Activated CD4-positive, alpha-beta T cell treated with anti-CD3 and anti-CD28 coated beads for 4 hours (primary cell): ENCODE measurements at places on chromosomes 2 and 18.

DNA sequence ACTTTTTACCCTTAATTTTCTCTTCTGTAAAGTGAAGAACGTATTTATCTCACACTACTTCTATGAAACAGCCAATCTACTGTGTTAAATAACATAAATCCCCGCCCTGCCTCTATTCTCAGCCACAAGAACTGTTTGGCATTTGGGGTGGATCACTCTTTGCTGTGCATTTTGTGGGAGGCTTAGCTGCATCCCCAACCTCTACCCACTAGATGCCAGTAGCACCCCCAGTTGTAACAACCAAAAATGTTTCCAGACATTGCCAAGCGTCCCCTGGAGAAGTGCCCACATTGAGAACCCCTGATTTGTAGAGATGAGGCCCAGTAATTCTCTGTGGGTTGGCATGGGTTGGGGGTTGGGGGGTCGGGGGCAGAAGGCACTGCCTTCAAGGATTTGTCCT, 94.7 kb upstream of the BOD1L2 start:
- no peak for DNase-seq

- DNase-seq, result no peak
Observed at GRCh38 chr2:5685225-5685624, 7.0 kb upstream of the SOX11 start.

GRCh38 chr18:45962866-45963265, 4.3 kb downstream of the EPG5 start:
- DNase-seq, result no peak

DNA sequence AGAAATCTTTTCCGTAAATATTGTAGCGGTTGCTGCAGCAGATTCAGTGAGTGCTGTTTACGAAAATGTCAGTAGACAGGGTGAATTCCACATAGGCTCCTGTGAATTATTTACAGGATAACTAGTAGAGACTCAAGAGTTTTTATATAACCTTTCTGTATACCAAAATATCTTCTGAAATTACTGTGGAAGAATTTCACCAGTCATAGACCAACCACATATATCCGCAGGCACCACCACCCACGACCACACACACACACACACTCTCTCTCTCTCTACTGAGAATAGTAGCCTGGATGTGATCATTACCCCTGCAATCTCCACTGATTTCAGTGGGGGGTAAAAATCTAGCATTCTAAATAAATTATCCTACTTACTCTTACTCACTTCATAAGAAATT, 341.8 kb downstream of the RBM43 start:
- no peak for DNase-seq

DNA sequence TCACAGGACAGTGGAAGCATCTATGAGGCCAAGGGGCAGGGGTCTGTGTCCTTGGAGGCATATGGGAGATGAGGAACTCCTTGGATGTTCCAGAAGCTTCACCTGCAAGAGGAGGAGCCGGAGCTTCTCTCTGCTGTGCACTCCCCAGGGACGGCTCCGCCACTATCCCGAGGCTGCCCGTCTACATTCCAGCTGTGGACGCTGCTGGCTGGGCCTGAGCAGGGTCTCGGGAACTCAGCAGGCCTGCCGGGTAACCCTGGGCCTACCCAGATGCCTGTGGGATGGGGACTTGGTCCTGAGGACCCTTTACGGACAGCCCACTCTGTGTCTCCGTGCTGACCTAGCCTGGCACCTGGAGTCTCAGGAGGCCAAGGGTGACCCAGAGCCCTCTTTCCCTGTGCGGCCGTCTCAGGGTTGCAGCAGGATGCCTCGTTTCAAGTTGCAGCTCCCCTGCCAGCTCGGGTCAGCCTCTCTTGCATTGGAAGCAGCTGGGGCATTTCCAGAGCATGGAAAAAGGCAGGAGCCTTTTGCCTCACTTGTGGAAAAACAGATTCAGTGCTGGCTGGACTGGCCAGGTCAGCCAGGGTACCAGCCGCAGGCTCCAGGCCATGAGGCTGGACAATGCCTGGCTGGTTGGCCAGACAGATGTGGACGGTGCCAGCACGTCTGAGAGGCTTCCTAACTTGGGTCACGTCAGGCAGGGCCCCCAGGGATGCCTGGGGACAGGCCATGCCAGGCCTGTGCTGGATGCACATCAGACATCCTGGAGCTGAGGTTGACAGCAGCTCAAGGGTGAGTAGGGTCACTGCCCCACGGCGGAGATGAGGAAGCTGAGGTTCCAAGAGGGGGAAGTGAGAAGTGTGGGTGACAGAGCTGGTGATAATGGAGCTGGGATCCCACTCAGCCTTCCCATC, 41.5 kb downstream of the SCTR start:
- DNase-seq, result no peak

DNA sequence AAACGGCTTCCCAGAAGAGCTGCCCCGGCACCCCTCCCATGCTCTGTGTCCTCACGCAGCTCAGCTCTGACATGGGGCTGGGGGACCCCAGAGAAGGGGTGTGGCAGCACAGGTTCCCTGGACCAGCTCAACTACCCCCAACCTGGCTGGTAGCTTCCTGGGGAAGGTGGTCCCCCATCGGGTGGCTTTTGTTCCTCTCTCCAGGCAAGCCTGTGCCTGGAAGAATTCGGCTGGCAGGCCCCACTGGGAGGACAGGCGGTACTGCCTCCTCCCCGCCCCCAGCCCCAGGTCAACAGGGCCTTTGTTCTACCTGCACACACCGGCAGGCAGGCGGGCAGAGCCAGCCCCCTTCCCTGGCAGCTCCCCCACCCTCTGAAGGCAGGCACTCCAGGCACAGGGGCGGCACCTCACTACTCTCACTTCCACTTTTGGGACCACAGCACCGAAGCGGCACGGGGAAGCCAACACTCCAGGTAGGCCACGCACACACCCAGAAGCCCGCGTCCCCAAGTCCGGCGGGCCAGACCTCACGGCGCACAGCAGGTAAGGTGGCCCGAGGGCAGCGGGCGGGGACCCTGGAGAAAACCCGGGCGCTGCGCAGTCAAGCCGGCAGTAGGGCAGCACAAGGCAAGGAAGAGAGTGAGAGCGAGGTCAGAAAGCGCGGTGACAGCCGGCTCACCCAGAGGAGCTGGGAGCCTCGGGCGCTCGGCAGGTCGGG, 1.3 kb downstream of the HS6ST1 start:
- DNase-seq, result no peak

GRCh38 chr2:69514819-69515218, 77.6 kb upstream of the NFU1 start:
- DNase-seq, result no peak

GRCh38 chr18:75066936-75067335, 142.0 kb downstream of the PTGR3 start:
- DNase-seq, result no peak

DNA sequence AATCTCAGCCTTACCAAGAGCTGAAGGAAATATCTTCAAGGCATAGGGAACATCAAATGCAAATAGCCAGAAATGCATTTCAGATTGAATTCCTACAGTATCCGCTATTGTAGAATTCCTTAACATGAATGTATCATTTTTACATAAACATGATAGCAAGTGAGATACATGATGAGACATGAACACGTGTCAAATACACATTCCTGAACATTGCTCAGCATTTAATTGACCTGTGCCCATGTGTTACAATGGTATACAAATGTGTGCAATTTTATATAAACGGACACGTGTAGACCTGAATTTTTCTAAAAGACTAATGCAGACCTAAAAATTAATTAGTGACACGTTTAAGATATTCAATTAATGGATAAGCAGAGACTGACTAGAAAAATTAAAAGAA, 133.0 kb upstream of the TLK1 start:
- DNase-seq, result no peak

- DNase-seq, result no peak
Observed at GRCh38 chr2:23400703-23401102, 15.7 kb downstream of the KLHL29 start.

DNA sequence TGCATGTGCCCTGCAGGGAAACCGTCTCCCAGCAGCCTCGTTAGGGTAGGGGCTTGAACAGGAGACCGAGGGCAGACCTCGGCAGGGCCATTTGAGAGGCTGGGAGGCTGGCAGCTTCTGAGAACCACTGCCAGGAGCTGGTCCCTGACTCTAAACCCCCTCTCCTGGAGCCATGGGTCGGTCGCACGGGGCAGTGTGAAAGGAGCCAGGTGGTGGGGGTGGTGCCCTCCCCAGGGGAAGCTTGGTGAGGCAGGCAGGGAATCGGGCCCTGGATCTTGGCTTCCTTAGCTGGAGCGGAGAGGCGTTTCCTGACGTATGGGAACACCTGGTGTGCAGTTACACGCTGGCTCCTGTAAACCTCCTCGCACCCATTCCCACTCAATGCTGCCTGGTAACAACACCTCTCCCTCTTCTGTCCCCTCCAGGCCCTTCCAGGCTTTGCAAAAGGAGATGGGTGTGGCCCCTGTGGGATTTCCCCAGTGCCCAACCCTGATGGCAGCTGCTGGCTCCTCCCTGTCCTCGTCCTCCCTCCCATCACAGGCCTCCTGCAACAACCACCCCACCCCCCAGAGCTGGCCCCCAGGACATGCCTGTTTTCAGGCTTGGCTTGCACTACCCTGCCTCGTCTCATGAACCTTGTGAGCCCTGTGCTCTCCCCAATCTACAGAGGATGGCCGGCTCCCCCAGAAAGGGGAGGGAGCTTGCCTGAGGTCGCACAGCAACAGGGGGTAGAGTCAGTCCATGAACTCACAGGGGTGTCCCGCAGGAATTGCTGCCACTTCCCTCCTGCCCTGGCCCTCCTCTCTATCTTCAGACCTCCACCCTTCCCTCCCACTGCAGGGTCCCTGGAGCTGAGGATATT, 24.4 kb downstream of the ADRA2B start:
- DNase-seq, result no peak

DNA sequence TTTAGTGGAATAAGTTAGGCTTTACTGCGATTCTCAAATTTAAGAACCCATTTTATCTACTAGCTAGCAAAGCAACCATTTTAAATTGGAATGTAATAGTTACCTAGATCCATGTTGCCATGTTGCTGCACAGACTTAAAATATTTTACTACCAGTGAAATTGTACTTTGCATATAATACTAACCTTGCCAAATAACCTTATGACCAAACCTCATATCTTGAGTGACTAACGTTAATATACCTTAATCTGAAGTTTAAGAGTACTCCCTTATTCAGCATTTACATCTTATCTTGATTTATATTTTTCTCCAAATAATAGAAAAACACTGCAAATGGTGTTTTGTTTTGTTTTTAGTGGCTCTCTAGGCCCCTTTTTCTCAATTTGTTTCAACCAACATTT, 50.3 kb upstream of the NAB1 start:
- no peak for DNase-seq

DNA sequence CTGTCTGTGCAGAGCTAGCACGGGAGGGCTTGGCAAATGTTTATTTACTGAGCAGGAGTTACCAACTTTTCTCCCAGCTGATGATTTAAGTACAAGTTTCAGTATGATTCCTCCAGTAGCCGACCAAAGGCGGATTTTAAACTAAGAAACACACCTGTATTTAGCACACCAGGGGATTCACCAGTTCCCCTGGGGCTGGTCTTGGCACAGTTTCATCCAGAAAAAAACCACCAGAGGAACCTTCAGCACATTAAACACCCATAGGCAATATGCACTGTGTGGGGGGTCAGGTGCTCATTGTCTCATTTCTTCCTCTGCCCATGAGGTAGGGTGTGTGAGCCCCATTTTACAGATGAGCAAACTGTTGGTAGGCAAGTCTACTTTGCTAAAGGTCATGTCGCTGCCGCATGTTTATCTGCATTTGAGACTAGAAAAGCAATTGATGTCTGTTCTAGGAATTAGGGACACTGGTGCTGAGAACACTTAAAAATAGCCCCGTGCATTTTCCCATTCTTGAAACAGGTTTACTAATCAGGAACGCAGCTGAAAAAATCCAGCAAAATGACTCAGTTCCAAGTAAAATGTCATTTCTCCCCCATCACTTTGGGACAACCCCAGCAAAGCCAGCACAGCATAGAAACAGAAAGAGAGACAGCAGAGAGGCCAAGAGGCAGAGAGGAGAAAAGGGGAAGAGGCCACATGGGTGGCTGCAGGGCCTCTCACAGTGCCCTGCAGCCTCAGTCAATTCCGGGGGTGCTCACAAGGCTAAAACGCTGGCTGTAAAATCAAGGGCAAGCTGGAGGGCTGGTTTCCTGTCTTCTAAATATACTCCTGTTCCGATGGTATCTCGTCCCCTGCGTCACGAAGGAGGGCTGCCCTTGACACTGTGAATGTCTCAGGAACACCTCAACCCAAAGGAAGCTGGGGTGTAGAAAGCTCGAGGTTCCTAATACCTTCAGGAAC, 166.8 kb upstream of the ID2 start:
- peak; percentile 40 for DNase-seq

- DNase-seq, result no peak
Observed at GRCh38 chr2:143148757-143149156, 19.5 kb downstream of the ARHGAP15 start.

DNA sequence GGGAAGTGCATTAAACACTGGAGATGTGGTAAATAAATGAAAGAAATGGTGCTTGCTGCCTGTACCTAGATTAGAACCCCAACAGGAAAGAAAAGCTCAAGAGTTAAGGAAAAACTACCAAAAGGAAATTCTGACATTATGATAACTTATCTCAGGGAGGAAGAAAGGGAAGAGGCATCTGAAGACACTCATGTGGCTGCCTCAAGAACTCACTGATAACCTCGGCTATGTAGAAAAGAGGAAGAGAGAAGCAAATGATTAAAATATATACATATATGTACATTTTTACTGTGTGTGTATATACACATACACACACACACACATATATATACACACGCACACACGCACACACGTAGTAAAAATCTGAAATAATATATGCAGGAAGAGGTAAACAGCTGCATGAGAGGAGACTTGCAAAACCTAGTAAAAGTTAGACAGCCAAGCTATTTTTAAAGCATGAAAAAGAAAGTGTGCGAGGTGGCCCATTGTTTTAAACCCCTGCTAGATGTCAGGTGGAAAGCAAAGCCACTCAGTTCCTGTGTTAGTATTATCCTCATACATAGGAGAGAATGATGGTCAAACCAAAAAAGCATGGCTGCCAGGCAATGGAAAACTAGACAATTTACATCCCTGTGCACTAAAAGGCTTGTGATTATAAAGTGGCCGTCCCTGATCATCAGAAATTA, 483.0 kb upstream of the NRP2 start:
- no peak for DNase-seq

- no peak for DNase-seq
Observed at GRCh38 chr2:34827398-34827797, 1228.3 kb upstream of the FAM98A start.

DNA sequence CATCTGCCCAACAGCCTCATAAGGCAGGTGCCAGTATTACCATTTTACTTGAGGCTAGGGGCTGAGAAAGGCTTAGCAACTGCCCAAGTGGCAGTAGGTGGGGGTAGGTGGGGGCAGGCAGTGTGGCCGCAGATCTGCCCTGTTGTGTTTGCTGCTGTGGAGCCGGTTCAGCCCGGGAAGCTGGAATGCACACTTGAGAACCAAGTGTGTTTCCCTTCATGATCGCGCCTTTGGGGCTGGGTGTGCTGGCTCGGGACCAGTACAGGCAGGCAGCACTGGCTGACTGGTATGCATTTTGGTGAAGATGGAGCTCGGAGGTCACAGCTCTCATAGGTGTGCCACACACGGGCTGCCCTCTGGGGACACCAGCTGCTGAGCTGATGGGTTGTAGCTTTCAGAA, 85.1 kb downstream of the CABLES1 start:
- DNase-seq, result no peak

GRCh38 chr2:231334179-231334930, 61.2 kb upstream of the B3GNT7 start:
- DNase-seq, result no peak
